ENCODE measurements at places on chromosomes 13 and 19.

GRCh38 chr19:1025960-1026782 is at the start of gene CNN2:
CNN2 (plus strand) TSS chr19:1026608; CDS start chr19:1026662, 54 bp downstream.
- H3K27me3 ChIP-seq: no peaks in the 10 kb centered on the region
- no peaks in the 10 kb centered on the region for H3K36me3 ChIP-seq
- H3K27ac ChIP-seq: peak within 1 kb of the TSS; percentile 62
- H3K4me1 ChIP-seq: peaks cover 4% of the 10 kb centered on the region
- DNase-seq: peak; percentile 82
- H3K4me3 ChIP-seq: peak within 1 kb of the TSS; percentile 99

DNA sequence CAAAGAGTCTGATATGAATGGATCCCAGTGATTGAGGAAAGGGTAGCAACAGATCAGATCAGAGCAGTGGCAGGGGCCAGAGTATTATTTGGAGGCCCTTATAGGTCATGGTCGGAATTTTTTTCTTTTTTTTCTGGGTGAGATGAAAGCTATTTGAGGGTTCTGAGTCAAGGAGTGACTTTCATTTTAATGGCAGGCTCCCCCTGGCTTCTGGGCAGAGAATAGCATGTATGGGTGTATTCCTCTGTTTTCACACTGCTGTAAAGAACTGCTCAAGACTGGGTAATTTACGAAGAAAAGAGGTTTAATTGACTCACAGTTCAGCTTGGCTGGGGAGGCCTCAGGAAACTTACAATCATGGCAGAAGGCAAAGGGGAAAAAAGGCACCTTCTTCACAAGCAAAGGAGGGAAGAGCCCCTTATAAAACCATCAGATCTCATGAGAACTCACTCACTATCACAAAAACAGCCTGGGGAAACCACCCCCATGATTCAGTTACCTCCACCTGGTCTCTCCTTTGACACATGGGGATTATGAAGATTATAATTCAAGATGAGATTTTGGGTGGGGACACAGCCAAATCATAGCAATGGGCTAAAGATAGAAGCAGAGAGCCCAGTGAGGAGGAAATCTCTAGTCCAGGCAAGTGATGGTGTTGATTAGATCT is 3.0 kb upstream of the SLC6A16 start:
- peak; percentile 58 for DNase-seq
- H3K36me3 ChIP-seq: no peaks in the 10 kb centered on the region
- no peak overlapping the region for H3K4me3 ChIP-seq
- H3K27ac ChIP-seq: no peak overlapping the region
- H3K4me1 ChIP-seq: peaks cover 5% of the 10 kb centered on the region

- H3K4me1 ChIP-seq: no peaks in the 10 kb centered on the region
- DNase-seq: no peak
- H3K36me3 ChIP-seq: no peaks in the 10 kb centered on the region
- H3K4me3 ChIP-seq: no peak overlapping the region
Measured at GRCh38 chr13:106835477-106835876, 267.5 kb upstream of the ARGLU1 start.

- no peak overlapping the region for H3K4me3 ChIP-seq
- no peaks in the 10 kb centered on the region for H3K27me3 ChIP-seq
- no peaks in the 10 kb centered on the region for H3K4me1 ChIP-seq
- H3K27ac ChIP-seq: no peak overlapping the region
- DNase-seq: no peak
- H3K36me3 ChIP-seq: no peaks in the 10 kb centered on the region
Measured at GRCh38 chr13:72462166-72462565, 265.3 kb downstream of the MZT1 start.

DNA sequence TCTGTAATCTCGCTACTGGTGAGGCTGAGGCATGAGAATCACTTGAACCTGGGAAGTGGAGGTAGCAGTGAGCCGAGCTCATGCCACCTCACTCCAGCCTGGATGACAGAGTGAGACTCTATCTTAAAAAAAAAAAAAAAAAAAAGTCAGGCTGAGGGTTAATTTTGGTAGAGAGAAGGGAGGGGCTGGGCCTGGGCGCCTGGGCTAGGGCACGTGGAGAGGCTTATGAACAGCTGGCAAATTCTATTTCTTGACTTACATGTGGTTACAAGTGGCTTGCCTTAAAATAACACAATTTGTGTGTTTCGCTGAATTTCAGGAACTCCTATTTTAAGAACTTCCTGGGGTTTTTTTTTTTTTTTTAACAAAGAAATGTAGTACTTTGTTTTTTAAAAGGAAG is 47.6 kb upstream of the MAP3K10 start:
- no peaks in the 10 kb centered on the region for H3K36me3 ChIP-seq
- peaks cover 60% of the 10 kb centered on the region for H3K4me1 ChIP-seq
- H3K27ac ChIP-seq: peak overlapping the region; percentile 98

- no peak for DNase-seq
- H3K4me3 ChIP-seq: no peak overlapping the region
- H3K27ac ChIP-seq: no peak overlapping the region
Measured at GRCh38 chr19:10321874-10322835, 6.3 kb upstream of the FDX2 start.

- no peak for DNase-seq
- no peak overlapping the region for H3K27ac ChIP-seq
- H3K4me3 ChIP-seq: no peak overlapping the region
- H3K36me3 ChIP-seq: no peaks in the 10 kb centered on the region
- no peaks in the 10 kb centered on the region for H3K27me3 ChIP-seq
Measured at GRCh38 chr19:49669516-49669915, 3.8 kb downstream of the BCL2L12 start.

GRCh38 chr19:23914402-23915286 is at the start of gene ZNF726:
ZNF726 (plus strand) TSS chr19:23914886; CDS start chr19:23914995, 109 bp downstream.
- DNase-seq: peak; percentile 86
- H3K27ac ChIP-seq: no peak within 1 kb of the TSS
- H3K4me3 ChIP-seq: peak within 1 kb of the TSS; percentile 59
- no peaks in the 10 kb centered on the region for H3K27me3 ChIP-seq
- H3K4me1 ChIP-seq: no peaks in the 10 kb centered on the region

GRCh38 chr13:75855216-75855615 is 219.1 kb downstream of the LMO7 start:
- H3K4me3 ChIP-seq: no peak overlapping the region
- H3K4me1 ChIP-seq: no peaks in the 10 kb centered on the region
- no peaks in the 10 kb centered on the region for H3K36me3 ChIP-seq
- no peak for DNase-seq
- H3K27ac ChIP-seq: no peak overlapping the region
- H3K27me3 ChIP-seq: no peaks in the 10 kb centered on the region

GRCh38 chr19:49927526-49928264 is 1.3 kb upstream of the ATF5 start:
- DNase-seq: no peak
- H3K27me3 ChIP-seq: no peaks in the 10 kb centered on the region
- no peak overlapping the region for H3K27ac ChIP-seq
- peak overlapping the region; percentile 86 for H3K4me3 ChIP-seq
- H3K36me3 ChIP-seq: peaks cover 13% of the 10 kb centered on the region

DNA sequence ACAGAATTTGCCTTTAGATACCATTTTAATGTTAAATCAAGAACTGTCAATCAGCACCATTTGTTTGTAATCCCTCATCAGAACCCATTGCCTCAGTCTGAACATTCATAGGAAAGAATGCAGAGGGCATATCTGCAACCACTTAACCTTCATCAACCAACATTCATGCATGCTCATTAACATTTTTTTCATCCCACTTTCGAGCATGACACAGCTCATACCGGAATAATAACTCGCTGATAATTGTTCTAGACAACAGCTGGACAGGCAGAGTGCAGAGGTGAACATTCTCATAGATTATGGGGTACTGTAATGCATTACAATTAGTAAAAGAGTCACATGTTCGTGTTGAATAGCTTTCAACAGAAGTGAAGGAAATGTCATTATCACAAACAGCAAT is 216.8 kb downstream of the DIAPH3 start:
- H3K4me1 ChIP-seq: no peaks in the 10 kb centered on the region
- DNase-seq: no peak
- H3K4me3 ChIP-seq: no peak overlapping the region
- no peaks in the 10 kb centered on the region for H3K27me3 ChIP-seq
- H3K36me3 ChIP-seq: no peaks in the 10 kb centered on the region

- H3K36me3 ChIP-seq: no peaks in the 10 kb centered on the region
- no peaks in the 10 kb centered on the region for H3K4me1 ChIP-seq
- H3K27ac ChIP-seq: no peak overlapping the region
- no peaks in the 10 kb centered on the region for H3K27me3 ChIP-seq
- no peak overlapping the region for H3K4me3 ChIP-seq
Measured at GRCh38 chr19:10468133-10468532, 35.0 kb downstream of the KEAP1 start.

- no peak for DNase-seq
- no peak overlapping the region for H3K27ac ChIP-seq
- no peak overlapping the region for H3K4me3 ChIP-seq
- H3K27me3 ChIP-seq: peaks cover 73% of the 10 kb centered on the region
- H3K36me3 ChIP-seq: no peaks in the 10 kb centered on the region
Measured at GRCh38 chr19:30667746-30668145, 295.6 kb downstream of the ZNF536 start.

GRCh38 chr19:8332976-8333766 is 9.9 kb downstream of the KANK3 start:
- H3K36me3 ChIP-seq: no peaks in the 10 kb centered on the region
- H3K27ac ChIP-seq: no peak overlapping the region
- no peak overlapping the region for H3K4me3 ChIP-seq
- no peaks in the 10 kb centered on the region for H3K4me1 ChIP-seq
- DNase-seq: no peak

GRCh38 chr19:45045671-45046353 is 7.0 kb downstream of the CLASRP start:
- H3K27ac ChIP-seq: peak overlapping the region; percentile 77
- peaks cover 11% of the 10 kb centered on the region for H3K36me3 ChIP-seq
- peak overlapping the region; percentile 44 for H3K4me3 ChIP-seq
- H3K27me3 ChIP-seq: no peaks in the 10 kb centered on the region
- peak; percentile 32 for DNase-seq
- peaks cover 56% of the 10 kb centered on the region for H3K4me1 ChIP-seq

GRCh38 chr13:38239874-38240273 is 109.8 kb upstream of the UFM1 start:
- no peak overlapping the region for H3K27ac ChIP-seq
- no peaks in the 10 kb centered on the region for H3K27me3 ChIP-seq
- no peak for DNase-seq

DNA sequence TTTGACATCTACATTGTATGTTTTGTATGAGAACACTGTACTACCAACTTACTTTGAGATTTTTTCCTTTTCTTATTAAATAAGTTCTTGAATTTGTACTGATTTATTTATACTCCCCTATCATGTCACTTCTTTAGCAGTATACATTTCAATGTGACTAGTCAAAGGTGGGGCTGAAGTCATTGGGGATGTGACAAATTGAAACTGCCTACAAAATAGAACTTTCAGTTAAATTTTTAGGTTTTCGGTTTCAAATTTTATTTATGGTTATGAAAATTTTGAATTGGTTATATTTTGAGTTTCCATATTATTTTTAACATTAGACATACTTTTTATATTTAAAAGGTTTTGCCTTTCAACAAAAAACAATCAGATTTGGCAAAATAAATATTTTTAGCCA is 221.6 kb downstream of the NBEA start:
- no peaks in the 10 kb centered on the region for H3K36me3 ChIP-seq
- H3K4me3 ChIP-seq: no peak overlapping the region
- peak; percentile 39 for DNase-seq
- H3K27me3 ChIP-seq: no peaks in the 10 kb centered on the region
- peak overlapping the region; percentile 27 for H3K27ac ChIP-seq
- 0 out of 2 replicates have a peak, but pooled peaks cover 10% of the 10 kb centered on the region for H3K4me1 ChIP-seq

DNA sequence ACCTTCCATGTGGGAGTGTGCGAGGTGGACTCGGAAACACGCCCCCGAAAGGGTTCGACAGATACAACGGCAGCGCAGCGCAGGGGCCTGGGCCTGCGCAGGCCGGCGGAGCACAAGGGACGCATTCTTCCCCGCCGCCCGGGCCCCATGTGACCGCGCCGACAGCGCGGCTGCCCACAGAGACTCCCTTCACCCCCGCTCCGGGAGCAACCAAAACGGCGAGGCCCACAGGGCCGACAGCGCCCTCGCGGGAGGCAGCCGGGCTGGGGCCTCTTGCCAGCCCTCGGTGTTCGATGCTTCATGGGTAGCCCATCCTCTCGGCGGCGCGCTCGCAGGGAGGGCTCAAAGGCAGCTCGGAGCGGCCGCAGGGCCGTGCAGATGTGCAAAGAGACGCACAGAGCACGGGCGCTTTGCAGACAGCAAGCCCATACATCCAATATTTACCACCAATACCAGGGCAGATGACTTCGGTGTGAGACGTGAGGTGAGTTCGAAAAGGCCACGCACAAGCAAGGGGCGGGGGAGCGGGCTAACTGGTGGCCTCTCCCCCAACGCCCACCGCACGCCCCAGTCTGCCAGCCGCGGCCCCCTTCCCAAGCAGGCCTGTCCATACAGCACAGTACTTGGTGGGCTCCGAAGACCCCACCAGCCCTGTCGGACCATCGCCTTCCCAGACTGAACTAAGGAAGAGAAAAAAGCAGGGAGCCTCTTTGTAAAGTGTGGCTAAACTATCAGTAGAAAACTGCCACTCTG is 89.9 kb downstream of the CRYL1 start:
- no peaks in the 10 kb centered on the region for H3K36me3 ChIP-seq
- DNase-seq: no peak
- H3K4me3 ChIP-seq: no peak overlapping the region
- no peaks in the 10 kb centered on the region for H3K27me3 ChIP-seq
- H3K27ac ChIP-seq: no peak overlapping the region
- no peaks in the 10 kb centered on the region for H3K4me1 ChIP-seq

DNA sequence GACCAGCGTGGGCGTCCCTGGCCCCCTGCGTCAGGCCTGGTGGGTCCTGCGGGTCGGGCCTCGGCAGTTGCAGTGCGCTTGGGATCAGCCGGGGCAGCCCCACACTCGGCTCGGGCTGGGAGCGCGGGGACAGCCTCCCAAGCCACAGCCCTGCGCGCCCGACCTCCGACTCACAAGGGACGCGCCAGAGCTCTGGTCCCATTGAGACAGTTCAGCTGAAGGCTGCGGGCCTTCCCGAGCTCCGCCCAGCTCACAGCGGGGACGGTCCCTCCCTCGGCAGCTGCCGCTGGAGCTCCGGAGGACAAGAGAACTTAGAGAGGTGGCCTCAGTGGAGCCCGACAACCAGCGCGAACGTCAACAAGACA is 45.7 kb upstream of the ZNF730 start:
- no peak overlapping the region for H3K4me3 ChIP-seq
- no peaks in the 10 kb centered on the region for H3K4me1 ChIP-seq
- H3K36me3 ChIP-seq: no peaks in the 10 kb centered on the region
- no peak overlapping the region for H3K27ac ChIP-seq
- DNase-seq: no peak
- no peaks in the 10 kb centered on the region for H3K27me3 ChIP-seq

DNA sequence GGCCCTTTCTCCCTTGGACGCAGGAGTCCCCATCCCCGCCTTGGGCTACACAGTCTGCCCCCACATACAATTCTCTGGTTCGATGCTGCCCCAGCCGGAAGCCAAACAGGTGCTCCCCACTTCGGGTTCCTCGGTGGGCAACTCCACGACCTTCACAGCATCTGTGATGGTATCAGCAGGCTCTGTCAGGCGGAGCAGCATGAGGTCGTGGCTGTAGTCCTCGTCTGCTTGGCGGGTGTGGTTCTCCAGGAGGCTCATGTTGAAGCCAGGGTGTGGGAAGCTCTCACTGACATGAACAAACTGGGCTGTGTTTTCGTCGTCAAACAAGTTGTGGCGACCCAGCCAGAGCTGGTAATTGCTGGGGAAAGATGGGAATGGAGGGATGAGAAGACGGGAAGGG is 3.5 kb downstream of the KLK1 start:
- no peak overlapping the region for H3K27ac ChIP-seq
- H3K36me3 ChIP-seq: no peaks in the 10 kb centered on the region
- H3K4me3 ChIP-seq: no peak overlapping the region

- H3K4me1 ChIP-seq: peaks cover 9% of the 10 kb centered on the region
- H3K27me3 ChIP-seq: peaks cover 15% of the 10 kb centered on the region
- H3K4me3 ChIP-seq: no peak overlapping the region
- no peak for DNase-seq
- H3K27ac ChIP-seq: no peak overlapping the region
- H3K36me3 ChIP-seq: no peaks in the 10 kb centered on the region
Measured at GRCh38 chr19:6725513-6726231, 5.2 kb upstream of the C3 start.
